T-helper 2 cell (primary cell): ENCODE measurements at places on chromosomes 1 and 21.

GRCh38 chr1:183991756-183992155 is 45.8 kb downstream of the COLGALT2 start:
- no peak for DNase-seq

GRCh38 chr1:167456926-167457325 is 61.4 kb downstream of the CD247 start:
- no peak for DNase-seq

- DNase-seq = peak; percentile 10
Measured at GRCh38 chr1:172745014-172745413, 86.1 kb downstream of the FASLG start.

GRCh38 chr1:75542818-75543570 is 67.9 kb downstream of the SLC44A5 start:
- no peak for DNase-seq

DNA sequence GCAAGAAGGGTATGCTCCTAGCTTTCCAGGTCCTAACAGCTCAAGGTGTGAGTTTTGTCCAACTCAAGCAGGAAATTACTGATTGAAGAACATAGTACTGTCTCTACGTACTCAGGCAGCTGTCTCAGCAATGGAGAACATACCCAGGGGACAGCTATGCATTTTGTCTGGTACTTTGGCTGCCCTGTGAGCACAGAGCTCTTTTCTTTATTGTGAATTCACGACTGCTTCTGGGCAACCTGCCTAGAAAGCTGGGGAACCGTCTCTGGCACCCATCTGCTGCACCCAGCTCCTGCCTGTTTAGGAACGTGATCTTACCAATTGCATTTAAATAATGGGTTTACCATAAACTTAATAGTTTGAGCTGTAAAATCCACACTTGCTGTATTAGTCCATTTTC is 258.1 kb downstream of the HHAT start:
- DNase-seq = no peak
